ENCODE measurements at places on chromosomes 12 and 14. TPM values are rescaled to one million over a fixed set of nuclear protein-coding genes. Genes with fewer than 3 reads are reported as not detected.

Gene KRT75
- 0.21 TPM for total RNA-seq

Gene ADAM21
- not detected for total RNA-seq

Gene CBLN3
- 1.3 TPM for total RNA-seq

Gene CAPZA3
- total RNA-seq = not detected

Gene CMTM5
- 2.3 TPM for total RNA-seq
